T-helper 2 cell treated with Interferon-gamma antibody and Interleukin-4, amounts not matched to agents 5 μg/mL and 100 μg/mL, for 36 hours (primary cell): ENCODE measurements at places on chromosomes 5 and 9.

DNA sequence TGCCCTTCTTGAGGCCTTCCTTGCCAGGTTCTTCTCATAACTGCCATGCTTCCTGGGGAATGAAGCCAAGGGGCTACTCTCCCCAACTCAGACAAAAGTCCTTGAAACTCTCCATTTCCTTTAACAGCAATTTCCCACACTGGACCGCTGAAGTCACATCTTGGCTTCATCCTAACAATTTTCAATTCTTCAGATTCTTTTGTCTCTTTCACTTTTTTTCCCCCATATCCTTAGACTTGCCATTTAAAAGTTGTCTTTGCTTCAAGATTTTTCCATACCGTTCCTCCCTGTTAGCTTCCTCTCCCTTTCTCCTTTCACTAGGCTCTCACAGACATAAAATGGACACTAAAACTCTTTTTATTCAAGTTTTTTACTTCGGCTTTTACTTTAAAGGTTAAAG lies 93.1 kb upstream of the ITGA1 start:
- DNase-seq: no peak

- no peak for DNase-seq
Observed at GRCh38 chr5:131262953-131263541, 806 bp upstream of the CDC42SE2 start.

GRCh38 chr5:83787631-83788030 lies 67.0 kb upstream of the HAPLN1 start:
- no peak for DNase-seq

GRCh38 chr9:38090170-38090569 lies 21.1 kb upstream of the SHB start:
- no peak for DNase-seq

GRCh38 chr5:82259172-82259800 lies 18.9 kb downstream of the RPS23 start:
- no peak for DNase-seq

GRCh38 chr9:88782931-88783710 lies 208.1 kb upstream of the S1PR3 start:
- DNase-seq: no peak
